ENCODE measurements at places on chromosomes 6 and 20. TPM values are rescaled to one million over a fixed set of nuclear protein-coding genes. Genes with fewer than 3 reads are reported as not detected.

GRCh38 chr20:58553166-58553696 lies 38.0 kb upstream of the APCDD1L start:
- DNase-seq = peak; percentile 69

- DNase-seq = no peak
Measured at GRCh38 chr6:26327450-26328264, 37.3 kb upstream of the BTN3A2 start.

GRCh38 chr6:30494291-30494861 lies 5.1 kb downstream of the HLA-E start:
- DNase-seq = no peak

DNA sequence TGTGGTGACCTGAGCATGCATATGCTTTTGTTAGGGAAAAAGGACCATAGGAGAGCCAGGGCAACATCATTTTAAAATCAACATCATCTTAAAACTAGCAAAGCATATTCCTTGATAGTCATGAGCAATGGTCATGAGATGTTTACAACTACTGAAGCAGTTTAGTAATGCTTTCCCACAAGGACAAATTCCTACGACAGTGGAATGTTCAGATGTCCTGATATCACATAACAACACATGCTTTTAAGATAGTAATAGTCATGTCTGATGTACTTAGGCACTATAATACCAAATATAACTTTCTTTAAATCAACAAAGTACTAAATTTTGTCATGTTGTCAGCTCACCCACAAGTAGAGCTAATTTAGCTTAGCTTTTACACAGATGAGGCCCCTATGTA lies 370.3 kb downstream of the HTR1B start:
- DNase-seq = no peak

DNA sequence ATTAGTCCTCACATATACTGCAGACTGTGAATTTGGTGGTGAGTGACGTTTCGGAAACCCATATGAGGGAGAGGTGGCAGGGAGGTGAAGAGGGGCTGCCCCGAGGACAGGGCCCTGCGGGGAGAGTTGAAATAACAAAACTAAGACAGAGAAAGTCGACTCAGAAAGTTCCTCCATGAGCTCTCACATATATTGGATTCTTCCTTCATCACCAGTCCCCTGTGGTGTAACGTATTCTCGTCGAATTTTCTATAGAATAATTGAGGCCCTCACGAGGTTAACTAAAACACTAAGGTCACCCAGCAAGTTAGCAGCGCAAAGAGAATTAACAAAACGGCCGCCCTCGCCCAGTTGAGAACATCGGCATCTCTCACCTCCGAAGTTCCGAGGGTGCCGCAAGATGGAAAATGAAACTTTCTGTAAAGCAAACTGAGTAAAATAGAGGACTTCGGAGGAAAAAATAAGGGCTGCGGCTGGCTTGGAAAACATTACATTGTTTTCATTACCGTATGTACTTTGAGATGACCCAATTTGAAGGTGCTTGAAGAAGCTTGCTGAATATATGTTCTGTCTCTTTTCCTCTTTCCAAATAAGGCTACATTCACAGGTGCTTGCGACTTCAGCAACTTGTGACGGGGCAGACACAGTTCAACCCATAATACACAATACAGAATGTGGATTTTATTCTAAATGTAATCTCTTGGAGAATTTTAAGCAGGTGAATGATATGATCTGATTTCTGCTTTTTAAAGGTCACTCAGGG lies 490.9 kb upstream of the JARID2 start:
- no peak for DNase-seq

- no peak for DNase-seq
Measured at GRCh38 chr20:18995455-18995854, 181.9 kb downstream of the SCP2D1 start.

- DNase-seq = no peak
Measured at GRCh38 chr6:151186804-151187330, 52.9 kb upstream of the AKAP12 start.

- peak; percentile 83 for DNase-seq
Measured at GRCh38 chr20:1810926-1811620, 84.1 kb upstream of the SIRPA start.

DNA sequence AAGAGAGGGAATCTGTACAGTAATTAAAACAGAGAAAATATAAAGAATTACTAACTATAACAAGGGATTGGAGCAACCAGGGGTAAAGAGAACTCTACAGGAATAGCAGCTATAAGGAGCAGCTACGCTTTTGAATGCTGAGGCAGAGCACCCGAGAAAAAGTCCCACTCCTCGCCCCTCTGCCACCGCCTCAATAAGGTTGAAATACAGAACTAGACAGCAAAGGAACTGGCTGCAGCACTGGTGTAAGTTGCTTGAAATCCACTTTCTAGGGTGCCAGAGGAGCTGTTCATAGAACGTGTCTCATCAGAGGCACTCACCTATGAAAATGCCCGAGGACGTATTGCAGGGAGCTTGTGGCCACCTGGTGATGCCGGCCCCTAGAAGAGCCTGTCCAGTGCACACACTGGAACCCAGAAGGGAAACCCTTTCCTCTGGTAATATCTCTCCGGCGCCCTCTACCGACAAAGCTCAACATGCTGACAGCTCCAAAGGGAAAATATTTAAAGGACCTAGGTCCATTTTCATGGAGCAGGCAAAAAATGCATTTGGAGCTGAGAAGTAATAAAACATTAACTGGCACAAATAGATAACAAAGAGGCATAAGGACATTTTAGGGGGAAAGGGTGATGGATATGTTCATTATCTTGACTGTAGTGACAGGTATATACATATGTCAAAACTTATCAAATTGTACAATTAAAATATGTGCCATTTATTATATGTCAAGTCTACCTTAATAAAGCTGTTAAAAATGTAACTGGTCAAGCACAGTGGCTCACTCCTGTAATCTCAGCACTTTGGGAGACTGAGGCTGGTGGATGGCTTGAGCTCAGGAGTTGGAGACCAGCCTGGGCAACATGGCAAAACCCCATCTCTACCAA lies 137.4 kb upstream of the HDAC2 start:
- DNase-seq = no peak

DNA sequence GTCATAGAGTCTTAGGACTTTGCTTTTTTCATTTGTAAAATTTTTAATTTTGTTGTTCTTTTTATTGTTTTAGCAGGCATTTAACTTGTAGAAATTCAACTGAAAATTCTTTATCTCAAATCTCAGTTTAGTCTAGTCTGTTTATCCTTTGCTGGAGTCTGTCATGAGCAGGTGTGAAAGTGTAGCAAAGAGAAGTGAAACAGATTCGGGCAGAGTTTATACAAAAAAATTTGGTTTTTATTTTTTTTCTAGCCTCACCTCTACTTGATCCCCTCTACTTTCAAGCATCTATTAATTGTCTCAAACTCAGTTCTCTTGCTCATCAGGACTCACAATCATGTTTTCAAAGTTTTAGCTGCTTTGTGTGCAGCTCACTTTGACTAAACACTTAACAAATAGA lies 655.2 kb downstream of the HDGFL1 start:
- no peak for DNase-seq

GRCh38 chr6:51657491-51657890 lies 429.9 kb downstream of the PKHD1 start:
- DNase-seq = no peak

DNA sequence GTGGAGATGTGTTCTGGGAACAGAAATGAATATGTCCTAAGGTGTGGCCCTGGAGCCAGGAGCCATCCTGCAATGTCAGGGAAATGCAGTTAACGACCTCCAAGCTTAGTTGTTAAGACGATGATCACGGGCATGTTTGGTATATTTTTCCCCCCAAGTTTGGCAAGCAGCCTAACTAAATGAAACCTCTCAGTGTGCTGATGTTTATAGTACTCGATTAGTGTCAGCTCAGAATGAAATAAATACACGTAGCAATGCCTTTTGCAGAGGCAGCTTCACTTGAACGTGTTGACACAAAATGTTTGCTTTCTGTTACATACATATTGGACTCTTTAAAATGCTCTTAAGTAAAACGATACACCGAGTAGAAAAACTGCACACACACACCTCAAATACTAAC lies 76.2 kb upstream of the OLIG3 start:
- DNase-seq = no peak

GRCh38 chr6:151112130-151112529 lies 127.6 kb upstream of the AKAP12 start:
- no peak for DNase-seq

- DNase-seq = no peak
Measured at GRCh38 chr6:33607784-33608161, 13.3 kb upstream of the ITPR3 start.

GRCh38 chr20:62811720-62812119 lies 5.1 kb upstream of the COL9A3 start:
- DNase-seq = no peak

GRCh38 chr6:12312736-12313135 lies 22.6 kb downstream of the EDN1 start:
- no peak for DNase-seq

DNA sequence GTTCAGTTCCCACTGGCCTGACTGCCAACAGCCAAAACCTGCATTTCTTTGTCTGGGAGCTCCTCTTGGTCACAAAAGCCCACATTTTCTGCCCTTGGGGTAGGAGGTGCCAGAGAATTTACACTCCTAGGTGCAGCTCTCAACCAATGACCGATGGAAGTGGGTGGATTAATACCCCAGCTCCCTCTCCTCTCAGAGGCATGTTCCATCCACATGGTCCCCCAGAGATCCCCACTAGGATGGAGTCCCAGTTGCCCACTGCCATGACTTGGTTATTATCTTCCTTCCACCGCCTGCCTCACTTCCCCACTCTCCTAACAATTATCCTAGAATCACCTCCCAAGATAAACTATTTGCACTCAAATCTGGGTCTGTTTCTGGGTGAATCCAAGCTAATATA lies 111.1 kb upstream of the RIN2 start:
- DNase-seq = no peak

DNA sequence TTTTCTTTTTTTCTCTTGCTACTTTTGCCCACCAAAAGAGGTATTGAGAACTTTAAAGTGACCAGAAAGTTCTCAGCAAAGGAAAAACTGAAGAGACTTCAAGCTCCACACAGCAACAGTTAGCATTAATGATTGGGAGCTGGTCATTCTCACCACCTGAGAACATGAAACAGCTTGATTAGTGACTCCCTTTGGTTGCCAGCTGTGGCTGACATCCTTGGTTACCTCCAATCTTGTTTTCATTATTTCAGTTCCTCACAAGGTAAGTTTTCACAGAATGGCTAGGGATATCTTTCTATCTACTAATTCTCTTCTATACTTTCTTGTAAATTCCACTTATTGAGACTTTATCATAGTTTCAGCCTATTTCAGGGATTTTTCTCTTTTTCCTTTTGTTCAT lies 427.9 kb downstream of the QKI start:
- no peak for DNase-seq

HLA-DQA1 gene
- 7.4 TPM for total RNA-seq

TINAG gene
- total RNA-seq = not detected

CTAGE9 gene
- total RNA-seq = not detected

NRN1 gene
- 9.8 TPM for total RNA-seq

SEL1L2 gene
- not detected for total RNA-seq

TOMM34 gene
- total RNA-seq = 16.2 TPM
